NCI-H524 (cell line): ENCODE measurements at places on chromosomes 7 and 10.

DNA sequence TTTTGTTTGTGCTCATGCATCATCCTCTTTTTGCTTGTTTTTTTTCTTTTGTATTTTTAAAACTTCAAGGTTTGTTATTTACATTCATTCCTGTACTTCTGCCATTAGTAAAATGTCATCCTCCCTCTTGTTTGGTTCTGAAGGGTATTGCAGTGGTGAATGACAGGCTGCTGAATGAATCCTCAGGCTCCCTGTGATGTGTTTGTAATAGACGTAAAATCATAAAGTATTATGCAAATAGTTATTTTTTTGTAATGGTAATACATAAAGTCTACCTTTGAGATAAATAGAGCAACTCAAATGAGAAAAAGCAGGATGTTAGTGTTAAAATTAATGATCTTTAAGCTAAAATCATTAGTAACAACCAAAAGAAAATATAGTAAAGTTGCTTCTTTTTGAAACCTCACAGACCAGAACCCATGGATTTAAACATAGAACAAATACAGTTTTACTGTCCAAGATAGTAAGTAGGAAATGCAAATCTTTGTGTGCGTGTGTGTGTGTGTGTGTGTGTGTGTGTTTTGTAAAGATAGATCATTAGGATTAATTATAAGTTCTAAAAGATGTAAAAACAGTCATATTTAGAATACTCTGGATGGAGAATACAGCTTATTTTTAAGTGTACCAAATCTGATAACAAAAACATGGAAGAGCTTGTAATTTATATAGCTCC, 4.5 kb downstream of the GLCCI1 start:
- DNase-seq, result no peak

DNA sequence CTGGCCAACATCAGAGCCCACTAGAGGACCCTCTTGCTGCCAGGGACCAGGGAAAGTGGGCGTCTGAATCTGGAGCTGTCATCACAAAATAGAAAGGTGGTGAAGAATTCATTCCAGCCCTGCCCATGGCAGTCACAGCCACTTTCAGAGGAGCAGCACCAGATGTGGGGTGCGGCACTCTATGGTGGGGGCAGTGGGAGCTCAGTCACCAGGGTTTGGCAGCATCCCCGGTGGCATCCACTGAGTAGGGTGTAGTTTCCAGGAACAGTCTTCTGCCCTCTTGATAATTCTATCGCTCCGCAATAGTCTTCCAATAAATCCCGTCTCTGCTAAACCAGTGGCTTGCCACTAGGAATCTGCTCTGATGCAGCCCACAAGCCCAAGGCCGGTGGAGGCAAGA, 108.5 kb upstream of the TCF7L2 start:
- DNase-seq, result no peak

GRCh38 chr10:33735464-33735923, 401.0 kb upstream of the NRP1 start:
- DNase-seq, result no peak

DNA sequence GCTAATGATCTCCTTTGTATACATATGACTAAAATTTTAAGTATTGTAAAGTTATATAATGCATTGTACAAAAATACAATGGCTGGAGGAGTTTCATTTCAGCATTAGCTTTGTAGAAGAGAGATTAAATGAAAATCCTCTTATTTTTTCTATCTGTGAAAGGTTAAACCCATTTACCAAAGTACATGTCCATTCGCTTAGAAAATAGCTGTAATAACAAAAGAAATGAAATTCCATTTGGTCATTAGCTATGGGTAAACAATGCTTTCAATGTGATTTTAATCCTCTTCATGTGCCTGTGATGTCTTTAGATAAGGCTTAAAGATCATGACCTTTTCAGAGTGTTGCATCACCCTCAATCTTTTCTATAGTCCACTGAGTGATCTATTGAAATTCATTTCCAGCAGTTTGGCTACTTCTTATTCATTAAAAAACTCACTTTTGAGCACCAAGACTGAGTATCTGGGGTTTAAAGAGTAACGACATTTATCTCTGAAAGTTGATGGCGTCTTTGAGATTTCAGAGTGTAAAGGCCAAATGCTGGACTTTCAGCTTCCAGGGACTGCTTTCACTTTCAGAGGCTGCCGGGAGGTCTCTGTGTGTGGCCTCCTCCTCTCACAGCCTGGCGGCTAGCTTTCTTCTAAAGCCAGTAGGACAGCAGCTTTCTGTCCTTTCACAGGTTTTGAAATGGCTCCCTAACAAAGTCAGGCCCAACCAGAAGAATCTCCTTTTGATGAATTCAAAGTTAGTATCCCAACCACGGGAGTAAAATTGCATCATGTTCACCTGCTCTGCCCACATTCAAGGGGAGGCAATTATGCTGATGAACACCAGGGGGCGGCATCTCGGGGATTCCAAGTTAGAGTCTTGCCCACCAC, 701.4 kb upstream of the COBL start:
- DNase-seq, result no peak

DNA sequence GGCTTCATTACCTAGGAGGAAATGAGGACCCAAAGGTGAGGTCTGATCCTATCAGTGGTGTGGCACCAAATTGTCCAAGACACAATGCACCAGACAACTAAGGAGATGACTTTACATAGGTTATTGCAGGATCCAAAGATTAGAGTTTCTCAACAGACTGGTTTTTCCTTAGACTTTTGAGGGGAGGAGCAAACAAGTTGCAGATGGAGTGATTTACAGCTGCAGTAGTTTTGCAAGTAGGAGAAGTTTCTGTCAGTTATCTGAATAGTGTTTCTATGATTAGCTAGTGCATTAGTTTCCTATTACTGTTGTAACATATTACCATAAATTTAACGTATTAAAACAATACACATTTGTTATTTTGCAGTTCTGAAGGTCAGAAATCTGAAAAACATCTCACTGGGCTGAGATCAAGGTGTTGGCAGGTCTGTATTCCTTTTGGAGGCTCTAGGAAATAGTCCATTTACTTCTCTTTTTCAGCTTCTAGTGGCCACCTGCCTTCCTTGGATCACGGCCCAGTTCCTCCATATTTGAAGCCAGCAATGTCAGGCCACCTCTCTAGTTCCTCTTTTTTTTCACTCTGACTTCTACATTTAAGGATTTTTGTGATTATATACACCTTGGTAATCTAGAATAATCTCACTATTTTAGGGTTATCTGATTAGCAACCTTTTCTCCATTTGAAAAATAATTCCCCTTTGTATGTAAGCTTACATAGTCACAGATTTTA, 994.9 kb downstream of the REEP3 start:
- peak; percentile 1 for DNase-seq
